Fibroblast of skin of right quadriceps (primary cell): ENCODE measurements at places on chromosomes 2 and 18.

DNA sequence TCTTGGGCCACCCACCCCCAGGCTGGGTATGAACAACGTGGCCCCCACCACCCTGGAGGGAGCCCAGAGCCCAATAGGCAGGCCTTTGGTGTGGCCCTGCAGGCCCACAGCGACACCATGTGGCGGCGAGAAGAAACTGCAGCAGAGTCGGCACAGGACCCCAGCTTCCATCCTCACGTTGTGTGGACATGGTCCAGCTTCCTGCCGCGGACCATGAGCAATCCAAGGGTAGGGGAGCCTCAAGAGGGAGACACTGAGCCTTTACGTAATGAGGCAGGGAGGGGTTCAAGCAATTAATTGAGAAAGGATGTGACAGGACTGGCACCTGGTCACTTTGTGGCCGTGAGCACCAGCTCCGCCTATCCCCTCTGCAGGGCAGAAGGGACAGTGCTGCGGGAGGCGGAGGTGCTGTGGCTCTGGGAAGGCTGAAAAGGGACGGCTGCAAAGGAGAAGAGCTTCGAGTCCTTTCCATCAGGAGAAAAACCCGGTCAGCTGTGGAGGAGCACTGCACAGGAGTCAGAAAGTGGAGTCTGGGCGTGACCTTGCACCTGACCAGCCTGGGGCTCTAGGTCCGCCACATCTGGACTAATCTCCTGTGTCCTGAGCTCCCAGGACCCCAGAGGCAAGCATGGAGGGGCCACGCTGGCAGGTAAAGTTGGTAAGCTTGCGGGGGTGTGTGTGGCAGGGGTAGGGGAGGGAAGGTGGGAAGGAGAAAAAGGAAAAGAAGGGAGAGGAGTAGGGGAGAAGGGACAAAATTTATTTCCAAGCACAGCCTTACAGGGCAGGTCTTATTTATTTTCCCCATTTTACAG lies 44.9 kb downstream of the TMEM37 start:
- peak; percentile 55 for DNase-seq

GRCh38 chr18:57793302-57793986 lies 9.7 kb downstream of the ATP8B1 start:
- no peak for DNase-seq

DNA sequence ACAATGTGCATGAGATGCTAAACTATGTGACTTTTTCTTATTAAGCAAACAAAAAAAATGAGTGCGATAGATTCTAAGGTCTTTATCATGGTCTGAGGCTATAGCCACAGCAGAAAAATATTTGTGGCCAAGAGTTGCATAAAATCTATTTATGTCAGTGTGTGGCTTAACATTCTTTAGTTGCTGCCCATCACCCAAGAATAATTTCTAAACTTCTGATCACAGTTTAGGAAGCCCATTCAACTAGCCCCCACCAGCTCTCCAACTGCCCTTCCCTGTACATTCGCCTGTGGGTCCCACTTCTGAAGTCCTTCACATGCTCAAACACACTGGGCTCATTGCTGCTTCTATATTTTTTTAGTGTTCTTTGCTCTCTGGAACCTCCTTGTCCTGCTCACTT lies 107.1 kb downstream of the CTNNA2 start:
- DNase-seq = no peak

DNA sequence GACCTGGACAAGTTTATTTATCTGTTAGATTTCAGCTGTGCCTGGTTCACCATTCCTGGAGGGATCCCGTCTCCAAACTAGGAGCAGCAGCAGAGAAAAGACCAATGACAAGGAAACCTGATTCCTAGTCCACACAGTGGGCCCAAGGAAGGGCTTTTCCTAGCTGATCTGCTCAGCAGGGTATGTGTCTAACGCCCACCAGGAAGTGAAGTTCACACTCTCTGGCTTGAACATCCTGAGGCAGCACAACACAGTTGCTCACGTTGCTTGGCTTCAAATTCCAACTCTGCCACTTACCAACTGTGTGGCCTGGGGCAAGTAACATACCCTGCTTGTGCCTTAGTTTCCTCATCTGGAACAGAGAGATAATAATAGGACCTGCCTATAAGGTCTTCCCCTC lies 42.9 kb downstream of the XDH start:
- no peak for DNase-seq

DNA sequence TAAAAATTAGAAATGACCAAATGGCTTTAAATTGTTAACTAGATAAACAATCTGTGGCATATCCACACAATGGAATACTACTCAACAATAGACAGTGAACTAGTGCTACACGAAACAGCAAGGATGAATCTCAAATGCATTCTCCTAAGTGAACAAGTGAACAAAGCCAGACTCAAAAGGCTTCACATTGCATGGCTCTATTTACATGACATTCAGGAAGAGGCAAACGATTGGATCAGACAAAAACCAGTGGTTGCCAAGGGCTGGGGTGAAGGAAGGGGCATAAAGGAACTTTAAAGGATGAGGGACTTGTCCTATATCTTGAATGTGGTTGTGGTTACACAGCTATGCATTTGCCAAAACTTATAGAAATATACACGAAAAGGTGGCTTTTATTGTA lies 184.3 kb downstream of the RPIA start:
- no peak for DNase-seq

GRCh38 chr18:3062798-3063680 lies 50.1 kb upstream of the LPIN2 start:
- no peak for DNase-seq

DNA sequence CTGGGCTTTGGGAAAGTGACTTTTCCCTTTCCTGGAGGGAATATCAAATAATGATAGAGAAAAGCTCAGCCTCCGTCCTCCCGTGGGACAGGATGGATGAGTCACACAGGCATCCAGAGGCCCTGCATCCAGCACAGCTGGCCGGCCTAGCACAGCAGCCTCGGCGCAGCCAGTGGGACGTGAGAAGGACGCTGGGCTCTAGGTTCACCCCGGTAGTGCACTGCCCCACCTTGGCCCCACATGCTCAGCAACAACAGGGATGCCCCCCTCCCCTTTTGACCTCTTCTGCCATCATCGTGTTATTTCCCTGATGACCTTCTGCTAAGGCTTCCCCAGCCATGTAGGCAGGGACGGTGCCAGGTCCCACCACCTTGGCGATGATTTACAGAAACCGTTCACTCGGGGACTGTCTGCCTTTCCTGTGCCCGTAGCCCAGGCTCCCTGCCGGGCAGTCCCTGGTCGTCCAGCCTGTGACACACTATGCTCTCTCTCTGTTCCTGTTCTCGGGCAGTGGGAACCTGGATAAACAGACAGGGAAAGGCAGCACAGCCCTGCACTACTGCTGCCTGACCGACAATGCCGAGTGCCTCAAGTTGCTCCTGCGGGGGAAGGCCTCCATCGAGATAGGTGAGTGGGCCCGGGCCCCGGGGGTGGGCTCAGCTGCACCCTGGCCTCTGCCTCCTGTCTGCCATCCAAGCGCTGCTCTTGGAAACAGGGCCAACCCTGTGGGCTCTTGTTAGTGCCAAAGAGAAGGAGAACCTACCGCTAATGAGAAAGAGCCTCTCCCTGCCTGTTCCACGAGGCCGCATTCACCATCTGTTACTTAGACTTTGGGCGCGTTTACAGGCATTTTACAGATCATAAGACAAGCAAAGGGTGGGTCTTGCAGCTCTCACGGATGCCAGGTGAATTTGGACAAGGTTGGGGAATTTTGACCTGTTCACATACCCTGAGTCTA lies 44.6 kb downstream of the ITGB1BP1 start:
- DNase-seq = peak; percentile 72
